ENCODE measurements at places on chromosomes 2 and 18. TPM values are rescaled to one million over a fixed set of nuclear protein-coding genes. Genes with fewer than 3 reads are reported as not detected.

DCDC2C gene
- total RNA-seq, result not detected

- no peak for DNase-seq
These were observed 210.2 kb upstream of the FBXO11 start for GRCh38 chr2:48116497-48116896.

GRCh38 chr2:181483211-181483610 is 26.0 kb downstream of the ITGA4 start:
- no peak for DNase-seq

- no peak for DNase-seq
These were observed 340.0 kb upstream of the MEX3C start for GRCh38 chr18:51537487-51537886.

MAP2 gene
- total RNA-seq, result 0.17 TPM

- no peak for DNase-seq
These were observed 209.9 kb downstream of the TFCP2L1 start for GRCh38 chr2:121075006-121075551.

DNA sequence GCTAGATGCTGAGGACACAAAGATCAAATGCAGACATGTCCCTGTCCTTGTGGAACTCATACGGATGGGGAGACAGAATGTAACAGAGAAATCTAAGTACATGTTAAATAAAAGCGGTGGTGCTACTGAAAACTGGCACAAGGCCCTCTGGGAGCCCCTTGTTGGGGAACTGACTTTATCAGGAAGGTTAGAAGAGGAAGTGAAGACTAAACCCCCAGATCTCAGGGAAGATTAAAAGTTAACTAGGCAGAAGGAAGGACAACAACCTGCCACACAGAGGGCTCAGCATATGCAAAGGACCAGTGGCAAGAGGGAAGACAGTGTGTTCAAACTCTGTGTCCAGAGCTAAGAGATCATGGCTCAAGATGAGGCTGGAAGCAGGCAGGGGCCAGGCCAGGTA is 4.8 kb downstream of the CACNB4 start:
- no peak for DNase-seq

SNORC gene
- 1.0 TPM for total RNA-seq

DNA sequence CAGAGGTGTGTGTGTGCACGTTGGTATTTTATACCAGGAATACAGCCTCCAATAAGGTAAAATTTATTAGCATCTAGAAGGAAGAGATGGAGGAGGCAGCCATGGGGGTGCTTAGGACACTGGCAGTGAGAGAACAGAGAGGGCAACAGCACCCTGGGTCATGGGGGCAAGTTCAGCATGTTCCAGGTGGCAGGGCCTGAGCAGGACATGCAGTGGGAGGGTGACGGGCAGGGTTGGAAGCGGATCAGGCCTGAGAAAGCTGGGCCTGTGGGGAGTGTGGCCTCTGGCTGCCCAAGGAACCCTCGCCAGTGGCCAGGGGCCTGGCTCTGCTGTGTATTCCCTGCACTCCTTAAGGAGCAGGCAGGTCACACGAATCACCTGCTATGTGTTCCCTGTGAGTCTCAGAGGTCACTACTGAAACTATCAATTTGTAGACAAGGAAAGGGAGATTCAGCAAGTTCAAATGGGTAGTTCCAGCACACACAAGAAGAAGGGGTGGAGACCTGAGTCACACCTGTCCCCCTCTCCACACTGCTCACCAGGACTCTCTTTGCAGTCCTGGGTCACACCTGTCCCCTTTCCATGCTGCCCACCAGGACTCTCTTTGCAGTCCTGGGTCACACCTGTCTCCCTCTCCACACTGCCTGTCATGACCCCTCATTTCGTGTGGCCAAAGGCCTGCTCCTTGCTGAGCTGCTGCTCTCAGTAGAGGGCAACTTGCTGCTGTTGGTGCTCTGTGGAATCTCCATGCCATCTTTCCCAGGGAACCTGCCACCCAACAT is 463.9 kb upstream of the HS6ST1 start:
- DNase-seq, result no peak

DNA sequence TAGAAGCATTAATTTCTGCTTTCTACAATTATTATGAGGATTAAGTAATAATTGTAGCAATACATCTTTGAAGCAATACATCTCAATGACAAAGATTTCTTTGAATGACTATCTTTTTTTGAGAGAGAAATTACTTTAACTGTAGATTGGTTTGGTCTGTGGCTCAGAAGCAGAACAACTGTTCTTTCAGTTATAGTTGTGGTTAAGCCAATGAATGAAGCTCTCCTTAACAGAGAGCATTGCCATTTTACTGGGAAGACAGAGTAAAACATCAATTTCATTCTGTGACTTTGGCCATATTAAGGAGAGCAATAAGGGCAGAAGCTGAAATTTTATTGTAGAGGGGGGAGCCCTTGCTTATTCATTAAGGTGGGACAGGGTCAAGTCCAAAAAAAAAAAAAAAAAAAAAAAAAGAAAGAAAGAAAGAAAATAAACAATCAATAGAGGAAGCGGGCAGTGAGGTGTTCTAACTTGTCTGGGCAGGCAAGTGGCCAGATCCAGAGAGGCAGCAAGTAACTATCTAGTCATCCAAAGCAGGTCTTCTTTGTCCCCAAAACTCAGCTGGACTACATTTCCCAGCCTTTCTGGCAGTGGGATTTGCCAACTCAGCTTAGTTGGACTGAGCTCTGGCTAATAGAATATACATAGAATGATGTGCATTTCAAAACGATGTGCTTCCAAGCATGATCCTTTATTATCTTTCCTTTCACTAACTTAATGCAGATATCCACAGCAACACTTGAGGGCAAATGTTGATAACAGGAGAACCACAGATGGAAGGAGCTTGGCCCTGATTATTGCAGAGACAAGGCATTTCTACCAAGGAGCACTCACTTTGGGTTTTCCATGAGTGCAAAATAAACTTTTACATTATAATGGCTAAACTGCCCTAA is 462.7 kb upstream of the CDH20 start:
- DNase-seq, result no peak

ZSWIM2 gene
- not detected for total RNA-seq

NMUR1 gene
- total RNA-seq, result 0.55 TPM

DNA sequence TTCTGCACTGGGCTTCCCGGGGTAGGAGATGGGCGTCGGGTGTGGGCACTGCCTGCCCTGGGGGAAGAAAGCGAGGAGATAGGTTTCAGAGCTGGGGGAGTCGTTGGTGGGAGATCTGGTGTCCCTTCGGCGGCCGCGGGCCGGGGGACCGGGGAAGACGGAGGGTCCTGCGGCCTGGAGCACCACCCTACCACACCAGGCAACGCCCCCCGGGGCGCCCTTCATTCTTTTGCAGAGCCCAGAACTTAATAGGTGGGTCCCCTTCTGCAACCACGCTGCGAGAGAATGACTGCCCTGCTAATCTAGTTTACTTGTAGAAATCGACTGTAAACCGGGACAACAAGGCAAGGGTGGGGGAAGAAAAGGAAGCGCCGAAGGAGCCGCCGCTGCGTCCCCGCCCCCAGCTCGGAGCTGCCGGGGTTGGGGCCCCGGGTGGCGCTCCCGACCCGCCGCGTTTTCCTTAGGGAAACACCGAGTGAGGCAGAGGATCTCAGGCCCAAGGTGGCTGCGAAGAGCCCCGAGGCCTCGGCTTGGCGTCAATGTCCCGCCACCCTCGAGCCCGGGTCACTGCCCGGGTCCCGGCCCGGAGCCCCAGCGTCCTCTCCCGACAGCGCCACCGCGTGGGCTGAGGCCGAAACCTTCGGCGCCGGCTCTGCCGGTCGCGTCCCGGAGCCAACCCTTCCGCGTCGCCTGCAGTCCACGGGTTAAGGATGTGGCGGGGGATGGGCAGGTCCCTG is 5.4 kb upstream of the SATB2 start:
- no peak for DNase-seq

VIL1 gene
- total RNA-seq, result 6.2 TPM
